ENCODE measurements at places on chromosomes 1 and 21.

GRCh38 chr1:1041092-1041523 is 21.2 kb downstream of the AGRN start:
- peak; percentile 58 for DNase-seq

DNA sequence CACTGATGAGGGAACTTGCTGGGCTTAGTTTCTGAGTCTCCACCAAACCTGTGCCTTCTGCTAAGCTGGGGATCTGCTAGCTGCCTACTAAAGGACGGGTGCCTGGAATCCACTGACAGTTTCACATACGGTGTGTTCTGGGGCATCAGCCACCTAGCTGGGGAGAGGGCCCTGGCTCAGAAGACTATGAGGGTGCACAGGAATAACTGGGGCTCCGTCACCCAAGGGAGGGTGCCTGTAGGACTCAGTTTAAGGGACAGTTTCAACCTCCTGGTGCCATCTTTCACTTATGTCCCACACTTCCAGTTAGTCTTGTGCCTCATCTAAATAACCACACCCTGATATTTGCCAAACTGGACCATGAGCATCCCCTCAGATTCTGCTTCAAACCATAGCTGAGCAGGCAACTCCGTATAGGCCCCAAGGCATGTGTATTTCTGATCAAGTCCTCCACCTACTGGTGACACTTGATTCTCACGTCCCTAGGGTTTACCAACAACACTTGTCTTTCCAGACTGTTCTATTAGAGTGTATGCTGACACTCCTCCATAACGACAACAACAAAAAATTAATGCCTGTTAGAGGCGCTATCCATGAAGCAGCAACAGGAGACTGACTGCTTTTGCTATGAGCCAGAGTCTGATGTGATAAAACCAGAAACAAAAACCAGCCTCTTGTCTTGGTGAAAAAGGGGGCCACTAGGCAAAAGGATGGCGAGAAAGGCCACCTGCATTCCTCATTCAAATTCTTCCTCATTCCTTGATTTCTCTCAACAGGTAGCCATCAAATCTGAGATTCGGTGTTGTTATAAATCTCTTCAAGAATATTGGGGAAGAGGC is 55.0 kb upstream of the PAXBP1 start:
- no peak for DNase-seq

DNA sequence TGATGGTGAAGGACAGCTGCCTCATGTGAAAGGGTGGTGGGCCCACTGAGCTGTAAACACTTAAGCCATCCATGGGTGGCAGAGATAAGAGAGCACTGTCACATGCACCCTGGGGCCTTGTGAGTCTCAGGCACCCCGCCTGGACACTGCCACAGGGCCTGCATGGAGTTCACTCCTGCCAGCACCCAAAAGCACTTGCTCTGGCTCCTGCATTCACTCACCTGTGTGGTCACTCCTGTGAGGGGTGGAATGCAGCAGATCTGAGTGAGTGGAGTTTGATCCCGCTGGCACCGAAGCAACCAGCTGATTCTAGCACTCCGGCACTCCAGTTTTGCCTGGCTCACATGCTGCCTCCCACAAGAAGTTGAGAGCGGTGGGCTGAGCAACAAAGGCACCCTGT is 1142.1 kb upstream of the PRMT6 start:
- no peak for DNase-seq

- no peak for DNase-seq
Observed at GRCh38 chr1:85378534-85378933, 86.4 kb downstream of the DDAH1 start.

GRCh38 chr1:206873603-206874188 is 8.3 kb downstream of the IL20 start:
- DNase-seq: no peak

DNA sequence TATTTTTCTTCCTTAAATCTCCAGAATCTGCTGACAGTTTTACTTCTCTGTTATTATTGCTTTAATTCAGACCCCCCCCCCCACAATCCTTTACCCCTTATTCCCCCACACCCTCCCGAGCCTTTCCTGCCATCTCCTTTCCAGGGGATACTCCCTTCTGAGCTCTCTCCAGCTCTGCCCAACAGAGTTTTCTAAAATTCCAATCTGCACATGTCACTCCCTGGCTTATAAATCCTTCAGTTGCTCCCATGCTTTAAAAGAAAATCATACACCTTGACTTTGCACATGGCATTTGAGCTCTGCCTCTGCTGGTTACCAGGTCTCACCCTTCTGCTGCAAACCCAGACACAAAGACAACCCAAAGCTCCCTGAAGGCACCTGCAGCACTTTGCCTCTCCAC is 11.7 kb upstream of the EPS8L3 start:
- DNase-seq: no peak

- DNase-seq: no peak
Observed at GRCh38 chr1:117679299-117679698, 73.5 kb downstream of the TENT5C start.

- DNase-seq: no peak
Observed at GRCh38 chr1:54173681-54174080, 20.9 kb upstream of the CDCP2 start.

GRCh38 chr1:235450433-235450832 is 53.8 kb downstream of the B3GALNT2 start:
- DNase-seq: no peak

GRCh38 chr1:221723018-221723847 is 18.7 kb downstream of the DUSP10 start:
- DNase-seq: no peak
